ENCODE measurements at places on chromosomes 7 and 10.

GRCh38 chr10:36491926-36492325 is 633.5 kb upstream of the ANKRD30A start:
- no peak for DNase-seq

DNA sequence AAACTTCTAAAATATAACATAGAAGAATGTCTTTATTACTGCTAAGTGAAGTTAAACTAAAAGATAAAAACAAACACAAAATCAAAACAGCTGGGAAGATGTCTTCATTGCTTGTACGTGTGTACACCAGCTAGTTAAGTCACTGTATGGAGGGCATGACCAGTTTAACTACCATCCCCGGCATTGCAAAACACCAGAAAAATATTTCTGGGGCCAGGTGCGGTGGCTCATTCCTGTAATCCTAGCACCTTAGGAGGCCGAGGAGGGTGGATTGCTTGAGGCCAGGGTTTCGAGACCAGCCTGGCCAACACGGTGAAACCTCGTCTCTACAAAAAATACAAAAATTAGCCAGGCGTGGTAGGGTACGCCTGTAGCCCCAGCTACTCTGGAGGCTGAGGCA is 19.2 kb upstream of the C7orf33 start:
- no peak for DNase-seq

- DNase-seq: no peak
These were observed 31.7 kb upstream of the CDK14 start for GRCh38 chr7:90564455-90564854.

GRCh38 chr10:97991871-97992270 is 38.5 kb downstream of the CRTAC1 start:
- DNase-seq: no peak

GRCh38 chr10:2981361-2981801 is 86.0 kb upstream of the PFKP start:
- DNase-seq: no peak

GRCh38 chr7:86598311-86598710 is 45.4 kb upstream of the GRM3 start:
- DNase-seq: no peak

DNA sequence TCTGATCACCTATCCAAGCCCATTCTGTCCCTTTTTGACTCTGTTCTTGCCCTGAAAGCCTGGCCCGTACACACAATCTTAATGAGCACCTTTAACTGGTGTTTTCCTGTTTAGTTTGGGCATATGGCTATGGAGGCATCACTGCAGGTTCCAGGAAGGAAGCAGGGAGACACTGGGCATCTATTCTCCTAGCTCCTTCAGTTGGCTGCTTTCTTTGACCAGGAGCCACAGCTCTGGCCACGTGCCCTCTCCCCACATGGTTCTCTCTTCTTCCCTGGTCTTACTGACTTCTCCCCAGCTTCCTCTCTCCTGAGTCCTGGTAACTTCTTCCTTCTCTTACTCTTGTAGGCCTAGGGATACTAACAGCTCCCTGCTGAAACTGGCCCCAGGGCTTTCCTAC is 144.4 kb downstream of the CREB5 start:
- no peak for DNase-seq

DNA sequence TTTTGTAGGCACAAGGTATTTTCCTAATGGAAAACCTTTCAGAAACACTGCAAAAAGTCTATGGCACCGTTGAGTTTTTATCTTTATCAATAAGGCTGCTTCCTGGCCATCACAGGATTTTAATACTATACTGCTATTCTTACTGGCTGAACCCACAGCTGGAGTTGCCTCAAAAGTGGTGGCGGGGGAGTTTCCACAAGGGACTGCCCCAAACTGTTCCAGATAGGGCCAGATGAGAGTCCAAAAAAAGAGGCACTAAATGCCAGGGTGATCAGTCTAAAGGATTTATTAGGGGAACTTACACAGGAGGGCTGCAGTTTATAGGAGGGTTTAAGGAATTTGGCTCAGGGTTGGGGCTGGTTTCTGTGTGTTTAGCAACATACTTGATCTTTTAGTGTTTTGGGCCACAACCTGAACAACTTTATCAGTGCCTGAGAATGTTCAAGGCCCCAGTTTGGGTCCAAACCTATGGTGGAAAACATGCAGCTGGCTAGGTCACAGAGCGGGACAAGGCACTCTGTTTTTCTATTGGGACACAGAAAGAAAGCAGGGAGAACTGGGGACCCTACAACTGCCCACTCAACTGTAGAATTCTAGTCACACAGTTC is 41.4 kb downstream of the STAM start:
- DNase-seq: no peak

DNA sequence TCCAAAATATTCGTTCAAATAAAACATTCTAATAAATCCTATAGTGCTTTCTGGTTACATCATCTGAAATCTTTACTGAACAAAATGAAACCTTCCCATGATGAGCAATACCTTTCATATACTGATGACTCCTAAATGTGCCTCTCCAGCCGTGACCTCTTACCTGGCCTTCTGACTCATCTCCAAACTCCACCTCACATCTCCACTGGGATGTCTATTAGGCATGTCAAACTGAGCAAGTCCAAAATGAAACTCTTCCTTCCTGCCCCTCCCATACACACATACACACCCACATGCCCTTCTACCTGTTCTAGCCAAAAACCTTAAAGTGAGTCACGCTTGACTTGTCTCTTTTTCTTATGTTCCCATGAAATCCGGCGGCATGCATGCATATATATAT is 22.9 kb downstream of the GSAP start:
- no peak for DNase-seq

DNA sequence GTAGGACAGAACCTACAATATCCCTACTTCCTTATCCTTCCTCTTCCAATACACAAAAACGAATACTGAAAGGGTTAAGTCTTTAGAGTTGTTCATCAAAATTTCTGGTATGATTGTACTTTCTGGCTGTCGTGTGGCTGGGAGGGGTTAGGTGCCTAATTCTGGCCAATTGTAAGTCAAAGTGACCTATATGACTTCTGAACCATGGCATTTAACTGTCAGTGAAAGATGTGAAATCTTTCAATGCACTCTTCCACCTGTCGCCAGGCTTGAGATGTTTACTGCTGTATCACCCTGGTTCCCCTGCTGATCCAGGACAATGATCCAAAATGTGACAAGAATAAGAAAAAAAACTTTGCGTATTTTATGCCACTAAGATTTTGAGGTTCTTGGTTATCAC is 20.8 kb downstream of the EPC1 start:
- no peak for DNase-seq

DNA sequence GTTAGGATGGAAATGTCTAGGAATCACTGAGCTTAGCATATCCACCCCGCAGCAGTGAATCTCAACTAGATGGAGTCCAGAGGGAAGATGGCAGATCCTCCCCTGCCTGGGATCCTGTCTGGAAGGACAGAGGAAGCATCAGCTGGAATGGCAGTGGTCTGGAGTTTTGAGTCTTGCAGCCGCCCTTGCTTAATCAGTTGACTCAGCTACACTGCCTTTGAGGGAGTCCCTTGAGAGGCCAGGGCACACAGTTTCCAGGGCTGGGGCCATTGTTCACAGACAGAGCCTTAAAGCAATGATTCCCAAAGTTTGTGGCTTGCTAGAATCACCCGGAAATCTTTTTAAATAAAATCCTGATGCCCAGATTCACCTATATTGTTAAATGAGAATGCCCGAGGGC is 128.1 kb downstream of the NT5C2 start:
- no peak for DNase-seq

DNA sequence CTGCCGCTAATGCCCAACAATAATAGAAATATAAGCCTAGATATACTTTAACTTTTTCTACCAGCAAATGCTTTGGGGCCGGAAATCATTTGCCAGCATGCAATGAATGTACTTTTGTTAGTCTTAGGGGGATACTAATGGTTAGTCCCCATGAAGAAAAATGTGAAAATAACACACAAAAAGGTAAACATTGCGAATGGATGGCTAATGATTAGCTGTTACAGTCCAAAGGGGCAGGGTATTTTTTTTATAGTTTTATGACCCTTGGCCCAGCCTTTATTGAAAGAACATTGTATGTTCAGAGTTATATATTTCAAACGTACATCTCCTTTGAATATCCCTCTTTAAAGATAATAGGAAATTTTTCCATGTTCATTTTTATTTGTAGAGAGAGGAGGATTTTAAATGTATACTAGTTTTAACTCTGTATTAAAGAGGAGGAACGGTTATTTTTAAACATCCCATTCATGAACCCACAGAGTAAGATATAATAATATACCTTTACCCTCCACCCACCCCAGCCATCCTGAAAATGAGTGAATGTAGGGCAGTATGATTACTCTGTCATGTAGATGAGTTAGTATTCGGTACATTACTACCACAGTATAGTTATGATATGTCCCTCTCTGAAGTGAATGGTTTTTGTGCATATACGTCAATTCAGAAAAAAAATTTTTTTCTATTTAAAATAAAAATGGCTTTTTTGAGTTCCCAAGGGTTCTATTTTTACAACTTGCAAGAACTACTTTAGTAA is 63.6 kb downstream of the ARID5B start:
- DNase-seq: no peak

- DNase-seq: no peak
These were observed 73.1 kb upstream of the MET start for GRCh38 chr7:116598861-116599260.

DNA sequence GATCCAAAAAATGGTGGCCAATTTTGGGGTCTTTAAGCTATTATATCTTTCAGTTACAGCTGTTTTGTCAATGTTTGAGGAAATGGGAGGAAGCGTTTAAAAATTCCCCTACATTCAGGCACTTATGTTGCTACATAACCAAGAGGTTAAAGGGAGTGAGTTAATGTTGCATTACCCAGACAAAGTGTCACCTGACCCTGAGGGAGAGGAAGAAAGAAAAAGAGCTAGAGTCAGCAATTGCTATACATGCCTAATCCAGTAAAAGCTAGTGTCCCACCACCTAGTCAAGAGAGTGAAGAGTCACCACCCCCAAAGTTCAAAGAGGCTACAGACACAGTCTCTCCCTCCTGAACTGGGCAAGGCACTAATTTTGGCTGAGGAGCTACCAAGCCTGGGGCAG is 69.5 kb upstream of the ZNF92 start:
- no peak for DNase-seq

DNA sequence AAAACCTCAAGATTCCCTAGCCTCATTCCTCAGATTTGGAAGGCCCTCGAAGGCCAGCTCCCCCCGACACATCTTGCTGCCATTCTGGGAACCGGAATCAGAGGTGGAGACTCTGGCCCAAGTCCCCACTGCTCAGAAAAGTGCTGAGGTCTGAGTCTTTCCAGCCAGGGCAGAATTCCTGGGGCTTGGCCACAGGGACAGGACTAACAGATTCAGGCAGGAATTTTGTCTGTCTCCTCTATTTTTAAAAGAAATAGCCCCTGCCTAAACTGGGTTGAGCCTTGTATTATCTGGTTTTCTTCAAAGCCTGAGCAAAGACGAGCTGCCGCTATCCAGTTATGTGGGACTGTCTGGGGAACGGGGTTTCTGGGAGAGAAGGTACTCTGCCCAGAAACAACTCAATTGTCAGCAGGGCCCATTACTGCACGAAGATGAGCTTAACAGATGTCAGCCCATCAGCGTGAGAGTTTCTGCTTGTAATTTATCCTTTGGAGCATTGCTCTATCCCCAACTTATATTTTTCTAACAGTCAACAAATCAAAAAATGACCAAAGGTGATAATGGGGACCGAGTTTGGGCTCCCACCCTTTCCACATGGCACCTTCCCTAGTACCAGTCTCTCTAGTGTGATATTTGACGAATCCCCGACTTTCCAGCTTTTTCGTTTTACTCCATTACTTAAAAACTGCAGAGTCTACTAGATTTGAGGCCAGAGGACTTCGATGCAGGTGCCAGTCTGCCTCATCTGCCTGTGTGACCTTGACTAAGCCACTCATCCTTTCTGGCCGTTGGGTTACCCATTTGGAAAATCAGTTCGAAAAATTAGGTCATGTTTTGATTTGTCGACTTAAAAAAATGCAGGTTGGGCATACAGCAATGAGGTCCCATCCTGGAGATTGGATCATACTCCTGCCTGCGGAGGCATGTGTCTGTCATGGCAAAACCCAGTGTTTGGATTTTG is 110.9 kb downstream of the WDR11 start:
- DNase-seq: no peak

- no peak for DNase-seq
These were observed 15.9 kb downstream of the HYCC1 start for GRCh38 chr7:22997871-22998518.

DNA sequence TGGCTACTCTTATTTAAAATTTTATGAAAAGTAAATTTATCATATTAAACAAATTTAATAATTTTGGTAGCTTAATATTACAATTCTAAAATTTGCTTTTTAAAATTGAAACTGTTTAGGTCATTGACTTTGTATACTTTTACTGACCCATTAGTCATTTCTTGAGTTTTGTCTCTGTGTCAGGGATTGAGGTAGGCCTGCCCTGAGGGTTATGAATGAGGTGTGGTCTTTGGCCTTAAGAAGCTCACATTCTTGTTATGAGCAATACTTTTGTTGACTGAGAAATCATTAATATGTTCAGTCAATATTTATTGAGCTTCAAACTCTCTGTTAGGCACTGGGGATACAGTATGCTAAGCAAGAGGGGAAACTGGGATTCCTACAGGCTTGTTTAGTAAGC is 47.0 kb upstream of the RPA3 start:
- DNase-seq: no peak

GRCh38 chr7:70492625-70493024 is 639.3 kb upstream of the GALNT17 start:
- no peak for DNase-seq

GRCh38 chr10:24456322-24456721 is 247.4 kb downstream of the KIAA1217 start:
- DNase-seq: no peak

GRCh38 chr7:68770649-68771048 is 827.6 kb upstream of the AUTS2 start:
- no peak for DNase-seq

GRCh38 chr7:129072479-129073011 is 17.6 kb upstream of the TNPO3 start:
- no peak for DNase-seq

GRCh38 chr10:89954787-89955566 is 253.6 kb downstream of the KIF20B start:
- DNase-seq: no peak

- DNase-seq: no peak
These were observed 45.5 kb upstream of the RNF148 start for GRCh38 chr7:122748195-122748594.

DNA sequence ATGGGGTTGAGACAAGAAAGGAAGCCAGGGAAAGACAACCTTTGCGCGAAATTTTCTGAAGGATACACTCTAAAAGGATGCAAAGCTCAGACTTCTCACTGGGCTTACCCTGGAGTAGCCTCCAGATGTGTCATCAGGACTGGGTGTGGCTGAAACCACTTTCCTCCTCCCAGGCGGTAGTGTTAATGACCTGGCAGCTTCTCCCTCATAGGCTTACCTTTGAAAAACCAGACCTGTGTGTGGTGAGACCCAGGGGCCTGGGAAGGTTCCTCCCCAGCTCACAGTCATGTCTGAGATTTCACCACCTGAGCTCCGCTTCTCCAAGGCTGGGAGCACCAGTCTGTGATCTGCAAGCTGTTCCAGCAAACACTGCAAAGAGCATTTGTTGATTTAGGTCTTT is 93.7 kb downstream of the EPC1 start:
- DNase-seq: no peak

DNA sequence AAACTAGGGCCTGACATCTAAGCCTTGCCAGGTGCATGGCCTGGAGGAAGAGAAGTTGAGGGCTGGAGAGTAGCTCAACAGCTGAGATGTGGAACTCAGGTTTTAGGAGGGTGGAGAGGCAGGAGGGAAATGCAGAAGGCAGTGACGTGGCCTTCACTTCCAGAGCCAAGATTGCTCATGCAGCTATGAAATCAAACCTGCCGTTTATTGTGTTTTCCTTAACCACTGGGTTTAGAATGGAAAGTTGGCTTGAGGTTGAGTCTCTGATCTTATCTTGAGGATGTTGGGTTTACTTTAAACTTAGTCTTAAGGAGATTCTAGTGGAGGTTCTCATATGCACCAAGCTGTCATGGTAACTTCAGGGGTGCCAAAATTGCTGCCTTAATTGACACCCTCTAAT is 178.6 kb downstream of the SORCS3 start:
- DNase-seq: no peak

Data from stimulated activated CD8-positive, alpha-beta memory T cell treated with anti-CD3 and anti-CD28 coated beads, Interleukin-7, amount 100 ng/mL, for 1 hour (primary cell).